BE2C (cell line): ENCODE measurements at places on chromosomes 16 and 17.

- no peak for DNase-seq
Observed at GRCh38 chr16:86038926-86039310, 140.0 kb downstream of the IRF8 start.

DNA sequence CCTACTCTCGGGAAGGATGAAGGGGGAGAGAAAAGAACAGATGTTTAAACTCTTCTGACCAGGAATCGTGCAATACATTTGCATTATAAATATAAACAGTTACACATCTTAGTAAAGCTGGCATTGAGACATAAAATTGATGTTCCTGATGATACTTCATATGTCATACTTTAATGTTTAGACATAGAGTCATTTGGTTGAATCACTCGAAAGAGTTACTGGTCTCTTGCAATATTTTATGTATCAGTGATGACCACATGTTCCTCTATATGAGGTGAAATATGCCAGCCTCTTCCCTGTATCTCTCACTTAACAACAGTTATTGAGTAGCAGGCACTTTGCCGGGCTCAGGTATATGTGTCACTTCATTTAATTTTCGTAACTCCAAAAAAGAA is 49.7 kb upstream of the PMFBP1 start:
- no peak for DNase-seq

GRCh38 chr17:35291802-35292201 is 48.9 kb downstream of the SLFN5 start:
- no peak for DNase-seq

- no peak for DNase-seq
Observed at GRCh38 chr17:50056961-50057330, 1.0 kb downstream of the ITGA3 start.

DNA sequence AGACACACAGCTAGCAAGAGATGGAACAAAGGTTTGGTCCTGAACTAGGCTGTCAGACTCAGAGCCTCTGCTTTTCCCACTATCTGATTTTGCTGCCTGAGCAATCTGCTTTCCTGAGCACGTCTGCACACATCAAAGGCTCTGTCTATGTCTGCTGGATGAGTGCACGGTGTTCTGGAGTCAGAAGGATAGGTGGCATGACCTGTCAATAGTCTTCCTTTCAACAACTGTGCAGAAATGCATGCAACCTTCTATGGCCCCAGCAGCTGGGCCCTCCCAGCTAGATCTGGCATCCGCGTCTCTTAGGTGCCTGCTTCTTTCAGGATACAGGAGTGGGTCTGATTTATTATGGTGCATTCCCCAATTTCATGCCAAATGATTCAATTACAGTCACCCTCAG is 138.3 kb downstream of the UTP18 start:
- peak; percentile 54 for DNase-seq

DNA sequence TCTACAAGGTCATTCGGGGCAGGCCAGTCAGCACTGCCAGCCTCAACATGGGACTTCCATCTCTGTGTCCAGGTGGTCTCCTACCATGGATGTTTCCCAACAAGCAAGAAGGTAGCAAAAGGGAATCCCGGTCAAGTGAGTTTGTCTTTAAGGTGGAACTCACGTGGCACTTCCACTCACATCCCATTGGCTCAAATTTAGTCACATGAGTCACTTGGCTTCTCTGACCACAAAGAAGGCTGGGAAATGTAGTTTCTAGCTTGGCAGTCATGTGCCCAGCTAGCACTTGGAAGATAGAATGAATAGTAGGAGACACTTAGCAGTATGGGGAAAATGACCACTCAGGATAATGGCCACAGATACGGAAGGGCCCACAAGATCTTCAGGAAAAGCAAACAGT is 106.6 kb downstream of the AIPL1 start:
- DNase-seq, result no peak

DNA sequence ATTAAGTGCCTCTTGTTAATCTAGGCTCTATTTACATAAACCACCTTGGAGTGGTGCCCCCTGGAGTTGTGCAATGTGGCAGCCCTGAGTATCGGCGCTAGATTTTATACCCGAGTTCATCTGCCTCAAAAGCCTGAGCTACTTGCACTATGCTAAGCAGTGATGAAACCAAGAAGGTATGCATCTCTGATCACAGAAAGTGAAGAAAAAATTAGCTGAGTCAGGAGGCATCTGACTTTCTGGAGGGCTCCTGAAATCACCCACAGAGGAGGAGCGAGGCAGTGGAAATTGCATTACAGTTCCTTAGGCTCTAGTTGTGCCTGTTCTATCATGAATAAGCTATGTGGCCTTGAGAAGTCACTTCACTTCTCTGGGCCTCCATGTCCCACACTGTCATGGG is 80.3 kb upstream of the PSMD7 start:
- no peak for DNase-seq

GRCh38 chr17:37137070-37137610 is 188.4 kb downstream of the AATF start:
- DNase-seq, result no peak

- DNase-seq, result peak; percentile 82
Observed at GRCh38 chr16:66954097-66954659, 6.9 kb upstream of the CES3 start.

DNA sequence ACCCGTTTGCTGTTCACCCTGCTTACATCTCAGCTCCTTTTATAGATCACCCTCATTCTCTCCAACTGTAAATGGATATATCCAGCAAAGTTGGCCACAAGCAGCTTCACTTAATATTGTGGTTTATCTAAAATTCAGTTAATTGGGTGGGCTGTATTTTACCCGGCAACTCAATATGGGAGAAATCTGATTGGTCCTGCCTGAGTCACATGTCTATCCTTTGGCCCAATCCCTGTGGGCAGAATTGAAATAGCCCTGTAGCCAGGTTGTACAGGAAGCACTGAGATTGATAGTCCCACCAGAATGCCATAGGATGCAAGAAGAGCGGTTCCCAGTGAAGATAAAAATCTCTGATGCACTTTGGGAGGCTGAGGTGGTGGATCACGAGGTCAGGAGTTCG is 73.2 kb downstream of the AIPL1 start:
- DNase-seq, result no peak

DNA sequence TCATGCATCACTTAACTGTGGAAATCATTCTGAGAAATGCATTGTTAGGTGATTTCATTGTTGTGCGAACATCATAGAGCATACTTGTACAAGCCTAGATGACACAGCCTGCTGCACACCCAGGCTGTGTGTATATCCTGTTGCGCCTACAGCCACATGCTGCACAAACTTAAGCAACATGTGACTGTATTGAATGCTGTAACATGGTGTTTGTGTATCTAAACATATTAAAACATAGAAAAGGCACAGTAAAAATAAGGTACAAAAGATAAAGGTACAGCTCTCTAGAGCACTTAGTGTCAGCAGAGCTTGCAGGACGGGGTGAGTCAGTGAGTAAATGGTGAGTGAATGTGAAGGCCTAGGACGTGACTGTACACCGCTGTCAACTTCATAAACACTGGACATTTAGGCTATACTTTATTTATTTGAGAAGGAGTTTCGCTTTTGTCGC is 11.9 kb downstream of the FOXK2 start:
- DNase-seq, result no peak

DNA sequence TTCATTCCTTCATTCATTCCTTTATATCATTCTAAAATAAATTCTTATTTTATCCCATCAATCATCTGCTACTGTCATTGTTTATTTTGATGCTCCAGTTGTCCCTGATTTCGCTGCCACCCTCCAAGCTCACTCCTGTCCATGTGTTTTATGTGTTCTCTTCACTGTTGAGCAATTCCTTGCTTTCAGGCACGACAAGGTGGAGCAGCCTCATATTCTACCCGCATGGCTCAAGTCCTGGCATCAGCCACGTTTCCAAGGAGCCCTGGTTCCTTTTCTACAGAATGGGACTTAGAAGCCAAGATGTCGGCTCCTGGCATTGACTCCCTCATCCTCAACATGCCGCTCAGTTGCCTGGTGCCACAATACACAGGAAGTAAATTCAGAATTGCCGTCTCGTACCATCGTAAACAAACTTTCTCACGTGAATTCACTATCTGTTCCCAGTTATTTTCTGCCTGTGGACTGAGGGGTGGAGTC is 139.0 kb downstream of the RPTOR start:
- DNase-seq, result no peak

- peak; percentile 75 for DNase-seq
Observed at GRCh38 chr17:36533935-36534839, 481 bp downstream of the MYO19 start.

DNA sequence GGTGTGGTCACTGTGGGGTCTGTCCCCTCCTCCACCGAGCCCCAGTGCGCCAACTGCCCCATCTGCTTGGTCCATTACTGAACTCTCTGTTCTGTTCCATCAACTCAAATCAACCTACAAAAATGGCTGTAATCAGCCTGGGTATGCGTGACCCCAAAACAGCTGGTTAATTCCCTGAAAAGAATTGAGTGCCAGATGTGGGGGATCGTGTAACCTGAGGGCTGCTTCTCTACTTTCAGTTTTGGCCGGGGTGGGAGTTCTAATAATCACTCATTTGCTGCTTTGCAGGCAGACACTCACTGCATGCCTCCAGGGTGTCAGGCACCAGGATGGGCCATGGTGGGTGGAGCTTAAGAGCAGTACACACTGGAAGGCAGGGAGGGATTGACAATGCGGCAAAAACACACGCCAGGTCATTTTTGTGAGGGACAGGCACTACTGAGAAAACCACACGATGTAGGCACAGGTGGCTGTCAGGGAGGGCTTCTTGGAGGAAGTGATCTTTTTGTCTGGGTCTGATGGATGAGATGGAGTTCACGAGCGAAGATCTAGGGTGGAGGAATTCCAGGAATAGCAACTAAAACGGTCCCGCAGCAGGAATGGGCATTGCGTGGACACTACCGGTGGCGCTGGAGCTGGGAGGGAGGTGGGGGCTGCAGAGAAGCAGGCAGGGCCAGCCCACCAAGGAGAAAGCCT is 30.4 kb upstream of the SSTR5 start:
- DNase-seq, result no peak

GRCh38 chr17:2054512-2055291 is at the start of gene HIC1:
HIC1 (plus strand) TSS chr17:2055103; CDS start chr17:2056691, 1,588 bp downstream.
- peak; percentile 67 for DNase-seq

DNA sequence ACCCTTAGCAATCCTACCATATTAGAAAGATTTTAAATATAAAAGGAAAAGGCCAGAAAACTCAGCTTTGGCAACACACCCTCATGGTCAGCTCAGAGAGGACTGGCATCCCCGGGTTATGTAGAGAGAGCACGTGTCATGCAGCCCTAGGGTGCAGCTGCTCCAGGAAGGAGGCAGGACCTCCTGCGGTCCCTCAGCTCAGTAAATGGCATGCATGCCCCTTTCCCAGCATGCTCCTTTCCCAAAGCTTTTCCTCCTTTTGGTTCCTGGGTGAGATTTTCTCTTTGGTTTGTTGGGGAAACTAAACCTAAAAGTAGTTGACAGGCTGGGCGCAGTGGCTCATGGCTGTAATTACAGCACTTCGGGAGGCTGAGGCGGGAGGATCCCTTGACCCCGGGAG is 3.9 kb downstream of the GAN start:
- no peak for DNase-seq

- DNase-seq, result no peak
Observed at GRCh38 chr17:22671110-22671509, 978.8 kb downstream of the KCNJ18 start.

- peak; percentile 51 for DNase-seq
Observed at GRCh38 chr17:78745407-78746088, 36.5 kb downstream of the CYTH1 start.

DNA sequence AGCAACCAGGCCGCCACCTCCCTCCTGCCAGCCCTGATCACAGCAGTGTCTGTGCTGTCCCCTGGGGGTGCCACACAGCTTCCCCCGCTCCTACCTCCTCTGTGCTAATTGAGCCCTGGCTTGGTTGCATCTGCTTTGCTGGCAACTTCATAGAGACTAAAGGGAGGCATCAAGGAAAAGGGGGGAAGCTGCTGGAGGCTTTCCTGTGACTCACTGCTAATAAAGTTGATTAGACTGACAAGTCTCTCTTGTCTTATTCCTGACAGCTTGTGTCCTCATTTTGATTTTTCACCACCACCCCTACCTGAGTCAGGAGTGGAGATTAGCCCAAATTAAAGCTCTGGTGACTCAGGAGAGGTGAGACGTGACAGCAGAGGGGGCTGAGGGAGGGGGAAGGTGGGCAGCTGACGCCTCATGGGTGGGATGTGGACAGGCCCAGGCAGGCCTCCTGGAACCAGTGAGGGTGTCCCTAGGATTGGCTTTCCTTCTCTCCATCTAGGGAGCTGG is 310.0 kb downstream of the CBLN1 start:
- no peak for DNase-seq

GRCh38 chr16:58421529-58421928 is 29.3 kb downstream of the GINS3 start:
- DNase-seq, result peak; percentile 37

GRCh38 chr17:18925187-18925586 is 26.8 kb upstream of the SLC5A10 start:
- no peak for DNase-seq

- no peak for DNase-seq
Observed at GRCh38 chr17:40980596-40980995, 3.5 kb downstream of the KRT40 start.
